ENCODE measurements at places on chromosomes 2 and 18.

GRCh38 chr2:177783835-177784744, 288.5 kb downstream of the PDE11A start:
- no peak for DNase-seq

- no peak for DNase-seq
These were observed 70.8 kb upstream of the GATA6 start for GRCh38 chr18:22098563-22098989.

DNA sequence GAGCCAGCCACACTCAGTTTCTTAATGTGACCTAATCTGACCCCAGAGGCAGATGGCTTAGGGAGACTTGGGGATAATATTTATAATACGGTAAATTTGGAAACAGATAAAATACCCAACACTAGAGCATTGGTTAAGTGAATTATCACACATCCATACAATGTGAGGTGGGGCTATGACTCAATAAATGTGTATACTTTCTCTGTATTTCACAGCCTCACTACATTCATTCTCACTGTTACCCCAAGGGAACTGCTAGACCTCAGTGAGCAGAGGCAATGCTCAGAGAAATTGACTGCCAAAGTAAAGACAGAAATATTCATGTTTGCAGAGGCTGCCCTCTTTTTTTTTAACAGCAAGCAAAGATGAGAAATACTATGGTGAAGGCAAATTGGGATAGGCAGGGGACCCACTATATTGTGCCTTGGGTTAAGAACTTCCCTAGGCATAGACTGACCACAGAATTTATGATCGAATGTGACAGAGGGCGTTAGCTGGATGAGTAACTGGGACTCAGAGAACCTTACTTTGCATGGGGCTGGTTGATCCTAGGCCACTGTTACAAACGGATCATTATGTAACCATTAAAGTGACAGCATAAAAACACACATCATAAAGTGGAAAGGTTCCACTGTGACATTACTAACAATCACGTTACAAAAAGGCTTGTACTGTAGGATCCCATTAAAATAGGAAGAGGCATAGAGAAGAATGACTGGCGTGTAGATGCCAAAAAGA, 246.0 kb upstream of the LYPD1 start:
- no peak for DNase-seq

DNA sequence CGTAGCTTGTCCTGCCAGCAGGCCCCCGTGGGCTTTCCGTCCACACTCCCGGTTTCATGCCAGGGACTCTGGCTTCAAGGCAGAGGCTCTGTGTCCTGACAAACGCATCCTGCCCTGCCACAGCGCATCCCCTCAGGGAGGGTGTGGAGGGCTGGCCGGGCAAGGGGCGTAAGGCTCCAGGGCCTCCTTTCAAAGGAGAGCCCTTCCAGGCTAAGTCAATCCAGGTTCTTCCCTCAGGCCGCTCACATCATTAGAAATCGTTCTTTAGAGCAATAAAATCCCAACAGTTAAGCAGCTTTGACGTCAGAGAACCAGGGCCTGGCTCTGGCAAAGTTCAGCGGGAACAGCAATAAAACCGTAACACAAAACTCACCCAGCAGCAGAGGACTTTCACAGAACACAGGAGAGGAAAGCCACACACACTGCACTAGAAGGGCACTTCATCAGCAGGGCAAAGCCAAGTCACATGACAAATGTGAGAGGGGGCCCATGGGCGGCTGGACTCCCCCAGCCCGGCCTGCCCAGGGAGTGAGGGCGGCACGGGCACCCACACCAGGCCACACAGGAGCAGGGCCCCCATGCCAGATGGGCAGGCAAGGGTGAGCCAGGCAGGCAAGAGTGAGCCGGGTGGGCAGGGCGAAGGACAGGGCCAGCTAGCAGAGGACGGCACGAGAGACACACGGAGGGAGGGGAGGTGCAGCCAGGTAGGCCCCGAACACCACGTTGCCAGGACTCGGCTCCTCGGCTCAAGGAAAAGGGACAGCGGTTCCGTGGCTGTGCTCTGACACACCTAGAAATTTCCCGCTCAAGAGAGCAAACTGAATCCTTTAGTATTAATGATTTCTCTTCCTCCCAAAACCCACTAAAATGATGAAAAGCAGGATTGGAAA, 52.0 kb downstream of the HDAC4 start:
- DNase-seq = no peak

DNA sequence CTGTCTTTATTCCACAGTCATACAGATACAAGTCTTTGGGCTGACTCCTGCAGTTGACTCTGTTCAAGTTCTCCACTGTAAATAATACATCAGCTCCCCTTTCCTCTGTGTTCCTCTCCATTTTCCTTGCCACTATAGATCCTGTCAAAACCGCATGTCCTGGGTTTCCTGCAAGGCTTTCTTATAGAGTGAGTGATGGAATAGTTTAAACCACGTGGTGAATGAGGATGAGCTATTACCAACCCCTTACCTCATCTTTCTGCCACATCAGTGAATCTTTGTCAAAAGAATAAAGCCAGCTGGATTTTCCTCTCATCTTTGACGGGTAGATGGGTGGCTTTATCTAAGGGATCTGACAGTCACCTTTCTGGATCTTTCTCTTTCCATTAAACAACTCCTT, 3.9 kb upstream of the GALNT14 start:
- DNase-seq = no peak

DNA sequence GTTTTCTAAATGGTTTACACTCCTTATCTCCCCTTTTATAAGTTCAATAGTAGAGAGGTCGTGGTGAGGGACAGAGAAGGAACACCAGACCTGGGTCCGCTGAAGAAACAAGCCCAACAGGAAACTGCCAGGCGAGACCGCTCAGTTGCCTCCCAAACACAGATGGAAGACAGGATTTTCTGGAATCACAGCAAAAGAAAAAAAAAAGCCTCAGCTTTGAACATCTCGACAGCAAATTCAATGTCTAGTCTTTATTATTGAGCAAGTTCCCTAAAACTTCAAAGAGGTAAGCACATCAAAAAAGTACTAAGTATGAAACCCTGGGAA, 33.5 kb upstream of the GNAL start:
- no peak for DNase-seq

GRCh38 chr2:223523551-223524001, 78.6 kb downstream of the SCG2 start:
- DNase-seq = no peak

GRCh38 chr2:84970210-84970867, 622 bp upstream of the KCMF1 start:
- no peak for DNase-seq

DNA sequence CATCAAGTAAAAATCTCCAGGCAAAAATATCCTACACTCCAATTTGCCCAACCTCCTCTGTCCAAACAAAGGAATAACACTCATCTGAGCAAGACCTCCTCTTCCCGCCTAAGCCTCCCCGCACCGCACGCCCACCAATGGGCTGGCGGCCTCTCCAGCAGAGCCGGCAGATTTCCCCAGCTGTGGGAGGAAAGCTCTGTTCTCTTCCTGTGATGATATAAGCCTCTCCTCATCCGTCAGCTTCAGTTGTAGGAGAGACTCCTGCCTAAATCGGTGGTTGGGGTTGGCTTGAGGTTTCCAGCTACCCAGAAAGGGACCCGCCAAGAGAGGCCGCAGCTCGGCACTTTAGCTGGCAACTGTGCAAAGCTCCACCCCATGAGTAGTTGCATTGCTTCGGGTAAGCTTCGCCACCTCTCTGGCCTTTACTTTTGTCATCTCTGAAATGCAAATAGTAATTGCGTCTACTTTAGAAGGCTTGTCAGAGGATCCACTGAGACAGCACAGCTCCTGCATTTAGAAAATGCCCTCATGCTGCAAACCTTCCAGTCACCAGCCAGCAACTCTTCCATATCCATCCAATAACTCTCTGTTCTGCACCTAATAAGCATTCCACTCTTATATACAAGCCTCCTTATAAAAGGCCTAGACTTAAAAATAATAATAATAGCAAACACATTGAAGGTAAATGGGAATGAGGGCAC, 146.4 kb downstream of the MYT1L start:
- no peak for DNase-seq

DNA sequence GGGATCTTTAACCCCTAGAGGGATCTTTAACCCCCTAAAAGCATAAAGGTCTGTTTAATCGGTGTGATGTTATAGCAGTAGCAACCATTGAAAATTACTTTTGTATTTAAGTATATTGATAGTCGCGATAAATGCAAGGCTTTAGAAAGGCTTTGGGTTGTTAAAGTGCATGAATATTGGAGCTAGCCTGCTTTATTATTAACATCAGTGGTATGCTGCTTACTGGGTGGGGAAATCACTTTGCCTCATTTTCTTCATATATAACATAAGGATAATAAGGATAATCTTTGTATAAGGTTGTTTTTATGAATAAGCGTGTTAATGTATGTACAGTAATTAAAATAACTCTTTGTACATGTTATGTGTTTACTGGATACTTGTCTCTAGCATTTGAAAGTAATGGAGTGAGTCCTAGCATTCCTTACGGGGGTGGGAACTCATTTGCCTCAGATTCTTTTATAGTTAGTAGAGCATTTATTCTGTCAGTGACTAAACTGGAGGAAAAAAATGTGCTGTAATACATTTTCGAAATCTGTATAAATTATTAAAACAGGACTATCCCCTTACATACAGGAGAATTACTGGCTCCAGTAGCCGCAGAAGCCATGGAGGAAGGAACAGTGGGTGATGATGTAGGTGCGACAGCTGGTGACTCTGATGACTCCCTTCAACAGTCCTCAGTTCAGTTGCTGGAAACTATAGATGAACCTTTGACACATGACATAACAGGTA, 122.2 kb downstream of the BIRC6 start:
- no peak for DNase-seq

GRCh38 chr2:34025196-34025595, 426.1 kb upstream of the FAM98A start:
- DNase-seq = no peak

DNA sequence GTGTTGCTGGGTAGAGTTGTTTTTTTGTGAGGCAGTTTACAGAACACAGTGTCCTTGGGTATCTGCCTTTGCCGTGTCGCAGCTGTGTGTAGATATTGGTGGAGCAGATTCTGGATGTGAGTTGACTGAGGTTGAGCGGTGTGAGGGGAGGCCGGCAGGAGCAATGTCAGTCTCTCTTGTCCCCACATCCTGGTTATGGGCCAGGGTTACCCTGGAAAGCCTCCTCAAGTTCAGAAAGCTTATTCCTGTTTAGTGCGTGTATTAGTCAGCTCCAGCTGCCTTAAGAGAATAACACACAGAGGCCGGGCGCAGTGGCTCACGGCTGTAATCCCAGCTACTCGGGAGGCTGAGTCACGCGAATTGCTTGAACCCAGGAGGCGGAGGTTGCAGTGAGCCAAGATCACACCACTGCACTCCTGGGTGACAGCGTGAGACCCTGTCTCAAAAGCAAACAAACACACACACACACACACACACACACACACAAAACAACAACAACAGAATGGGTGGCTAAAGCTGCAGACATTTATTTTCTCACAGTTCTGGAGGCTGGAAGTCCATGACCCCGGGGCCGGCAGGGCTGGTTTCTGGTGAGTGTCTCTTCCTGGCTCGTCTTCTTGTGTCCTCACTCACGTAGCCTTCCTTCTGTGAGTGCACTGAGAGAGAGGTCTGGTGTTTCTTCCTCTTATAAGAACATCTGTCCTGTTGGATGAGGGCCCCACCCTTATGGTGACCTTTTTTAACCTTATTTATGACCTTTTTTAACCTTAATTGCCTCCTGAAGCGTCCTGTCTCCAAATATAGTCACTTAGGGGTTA, 5.1 kb downstream of the NCK2 start:
- DNase-seq = no peak

DNA sequence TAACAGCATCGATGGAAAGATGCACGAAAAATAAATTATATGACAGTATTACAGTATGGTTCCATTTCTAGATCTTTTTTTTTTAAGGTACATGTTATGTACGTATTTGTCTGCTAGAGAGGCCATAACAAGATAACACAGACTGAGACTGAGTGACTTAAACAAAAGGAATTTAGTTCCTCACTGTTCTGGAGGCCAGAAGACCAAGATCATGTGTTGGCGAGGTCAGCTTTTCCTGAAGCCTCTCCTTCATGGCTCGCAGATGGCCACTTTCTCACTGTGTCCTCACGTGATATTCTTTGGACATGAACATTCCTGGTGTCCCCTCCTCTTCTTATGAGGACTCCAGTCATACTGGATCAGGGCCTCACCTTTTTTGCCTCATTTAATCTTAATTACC, 177.4 kb downstream of the CAPN13 start:
- DNase-seq = no peak

DNA sequence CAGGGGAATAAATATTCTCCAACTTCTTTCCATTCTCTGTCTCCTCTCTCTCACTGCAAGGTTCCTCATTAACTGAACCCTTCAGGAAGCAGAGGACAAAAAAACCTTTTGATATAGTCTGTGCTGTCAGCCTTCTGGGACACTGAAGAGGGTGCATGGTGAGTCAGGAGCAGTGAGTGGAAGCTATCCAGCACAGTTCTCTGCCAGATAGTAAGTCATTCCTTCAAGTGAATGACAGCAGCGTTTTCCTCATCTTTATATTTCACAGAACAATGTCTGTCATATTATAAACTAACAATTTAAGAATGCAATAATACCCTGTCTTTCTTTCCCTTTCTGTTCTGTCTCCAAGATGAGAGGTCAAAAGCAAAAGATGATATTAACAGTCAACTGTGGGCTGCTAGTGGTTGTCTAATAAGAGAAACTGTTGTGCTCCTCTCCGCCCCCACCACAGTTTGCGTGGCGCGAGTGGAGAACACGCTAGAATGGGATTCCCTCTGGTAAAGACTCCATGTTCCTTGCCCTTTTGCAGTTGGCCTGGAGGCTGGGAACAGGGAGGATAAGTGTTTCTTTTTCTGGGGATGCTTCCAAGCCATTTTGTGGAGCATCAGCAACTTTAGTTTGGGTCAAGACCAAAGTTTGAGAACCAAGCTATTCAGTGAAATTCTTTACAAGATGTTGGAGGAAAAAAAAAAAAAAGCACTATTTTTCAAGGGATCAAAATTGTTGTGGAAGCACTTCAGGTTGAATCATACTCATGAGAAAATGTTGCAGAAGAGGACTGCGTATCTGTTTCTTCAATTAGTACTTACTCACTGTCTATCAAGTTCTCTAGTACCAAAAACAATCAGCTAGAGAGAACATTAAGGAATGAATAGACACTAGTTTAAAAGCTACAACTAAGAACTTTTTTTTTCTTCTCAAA, 430.2 kb downstream of the SETBP1 start:
- no peak for DNase-seq

- DNase-seq = no peak
These were observed 13.1 kb upstream of the CD28 start for GRCh38 chr2:203693242-203693879.

- no peak for DNase-seq
These were observed 5.2 kb upstream of the CTDSP1 start for GRCh38 chr2:218394298-218395089.

DNA sequence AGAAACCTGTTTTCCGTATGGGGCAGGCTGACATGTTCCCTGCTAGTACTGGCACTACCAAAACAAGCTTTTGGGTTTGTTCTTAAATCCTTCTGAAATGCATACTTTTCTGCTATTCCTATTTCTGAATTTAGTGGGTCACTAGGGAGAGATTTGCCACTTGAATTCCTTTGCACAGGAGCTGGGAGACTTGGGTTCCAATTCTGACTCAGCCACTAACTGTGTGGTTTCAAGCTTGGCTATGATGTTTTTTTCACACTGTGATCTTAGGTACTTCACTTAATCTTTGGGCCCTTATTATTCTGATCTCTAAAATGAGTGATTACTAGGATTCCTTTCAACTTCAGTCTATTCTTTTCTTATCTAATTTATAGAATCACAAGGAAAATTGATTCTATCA, 105.5 kb downstream of the BCL11A start:
- DNase-seq = no peak
